ENCODE measurements at places on chromosomes 2 and 18.
A peak's percentile ranks its signal among the peaks of the same experiment; 100 is the strongest.

DNA sequence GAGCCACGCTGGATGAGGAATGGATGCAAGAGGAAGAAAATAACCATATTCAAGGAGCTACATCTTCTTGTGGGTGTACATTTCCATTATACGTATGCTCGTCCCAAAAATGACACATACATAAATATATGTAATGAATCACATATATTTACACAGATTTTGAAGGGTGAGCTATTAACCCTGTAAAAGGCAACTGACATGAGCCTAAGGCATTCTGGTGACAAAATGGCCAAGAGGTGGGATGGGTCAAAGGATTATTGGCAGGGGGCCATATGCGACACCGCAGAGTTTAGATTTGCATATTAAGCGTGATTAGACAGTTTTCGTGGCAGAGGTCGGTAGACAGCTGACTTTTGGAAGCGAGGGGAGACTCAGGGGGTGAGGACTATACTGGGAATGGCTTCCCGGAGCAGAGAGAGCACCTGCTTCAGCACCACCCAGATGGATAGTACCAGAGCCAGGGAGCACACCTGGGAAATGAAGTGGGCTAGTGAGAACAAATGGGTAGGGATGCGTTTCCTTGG lies 431 bp upstream of the CNRIP1 start:
- no peak for DNase-seq
- peak overlapping the region; percentile 77 for H3K4me3 ChIP-seq
- peaks cover 6% of the 10 kb centered on the region for H3K4me1 ChIP-seq

DNA sequence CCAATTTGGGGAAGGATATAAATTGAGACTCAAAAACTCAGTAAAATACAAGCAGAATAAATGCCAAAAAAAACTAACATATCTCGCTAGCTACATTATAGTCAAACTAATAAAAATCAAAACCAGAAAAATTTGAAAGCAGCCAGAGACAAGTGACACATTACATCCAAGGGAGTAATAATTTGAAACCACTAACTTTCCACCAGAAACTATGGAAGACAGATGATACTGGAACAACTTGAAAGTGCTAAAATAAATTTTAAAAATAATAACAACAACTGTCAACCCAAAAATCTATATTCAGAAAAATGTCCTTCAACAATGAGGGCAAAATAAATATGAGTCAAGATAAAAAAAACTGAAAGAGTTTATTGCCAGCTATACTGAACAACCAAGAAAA lies 110.7 kb downstream of the EVA1A start:
- no peaks in the 10 kb centered on the region for H3K4me1 ChIP-seq
- H3K27me3 ChIP-seq: peaks cover 17% of the 10 kb centered on the region
- peaks cover 3% of the 10 kb centered on the region for H3K36me3 ChIP-seq
- no peak overlapping the region for H3K27ac ChIP-seq
- DNase-seq: no peak
- no peak overlapping the region for H3K4me3 ChIP-seq

- no peak overlapping the region for H3K27ac ChIP-seq
- H3K36me3 ChIP-seq: no peaks in the 10 kb centered on the region
- H3K4me3 ChIP-seq: no peak overlapping the region
- no peak for DNase-seq
- H3K27me3 ChIP-seq: peaks cover 20% of the 10 kb centered on the region
- H3K4me1 ChIP-seq: no peaks in the 10 kb centered on the region
Observed at GRCh38 chr18:45157576-45157975, 457.7 kb upstream of the SLC14A2 start.

DNA sequence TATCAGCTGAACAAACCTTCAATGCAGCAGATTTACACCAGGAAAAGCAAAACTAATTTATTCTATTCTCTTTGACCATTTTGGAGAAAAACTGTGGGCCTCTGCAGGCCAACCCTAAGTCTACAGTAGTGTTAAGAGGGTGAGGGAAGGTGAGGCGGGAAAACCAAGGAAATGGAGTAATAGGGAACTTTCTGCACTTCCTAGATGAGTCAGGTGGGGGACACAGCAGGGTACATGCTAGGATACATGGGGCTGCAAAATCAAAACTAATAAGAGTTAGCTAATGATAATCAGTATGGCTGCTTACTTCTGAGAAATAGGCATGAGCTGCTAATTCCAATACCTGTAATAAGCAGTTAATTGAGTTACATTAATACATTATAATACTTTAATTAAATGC lies 66.0 kb upstream of the PGAP1 start:
- no peak overlapping the region for H3K4me3 ChIP-seq
- peak overlapping the region; percentile 79 for H3K27ac ChIP-seq
- no peaks in the 10 kb centered on the region for H3K27me3 ChIP-seq
- no peak for DNase-seq
- peaks cover 4% of the 10 kb centered on the region for H3K36me3 ChIP-seq
- H3K4me1 ChIP-seq: peaks cover 56% of the 10 kb centered on the region

GRCh38 chr2:36820942-36821605 lies 124.6 kb downstream of the VIT start:
- no peak overlapping the region for H3K27ac ChIP-seq
- H3K4me3 ChIP-seq: no peak overlapping the region
- no peak for DNase-seq
- H3K36me3 ChIP-seq: no peaks in the 10 kb centered on the region

DNA sequence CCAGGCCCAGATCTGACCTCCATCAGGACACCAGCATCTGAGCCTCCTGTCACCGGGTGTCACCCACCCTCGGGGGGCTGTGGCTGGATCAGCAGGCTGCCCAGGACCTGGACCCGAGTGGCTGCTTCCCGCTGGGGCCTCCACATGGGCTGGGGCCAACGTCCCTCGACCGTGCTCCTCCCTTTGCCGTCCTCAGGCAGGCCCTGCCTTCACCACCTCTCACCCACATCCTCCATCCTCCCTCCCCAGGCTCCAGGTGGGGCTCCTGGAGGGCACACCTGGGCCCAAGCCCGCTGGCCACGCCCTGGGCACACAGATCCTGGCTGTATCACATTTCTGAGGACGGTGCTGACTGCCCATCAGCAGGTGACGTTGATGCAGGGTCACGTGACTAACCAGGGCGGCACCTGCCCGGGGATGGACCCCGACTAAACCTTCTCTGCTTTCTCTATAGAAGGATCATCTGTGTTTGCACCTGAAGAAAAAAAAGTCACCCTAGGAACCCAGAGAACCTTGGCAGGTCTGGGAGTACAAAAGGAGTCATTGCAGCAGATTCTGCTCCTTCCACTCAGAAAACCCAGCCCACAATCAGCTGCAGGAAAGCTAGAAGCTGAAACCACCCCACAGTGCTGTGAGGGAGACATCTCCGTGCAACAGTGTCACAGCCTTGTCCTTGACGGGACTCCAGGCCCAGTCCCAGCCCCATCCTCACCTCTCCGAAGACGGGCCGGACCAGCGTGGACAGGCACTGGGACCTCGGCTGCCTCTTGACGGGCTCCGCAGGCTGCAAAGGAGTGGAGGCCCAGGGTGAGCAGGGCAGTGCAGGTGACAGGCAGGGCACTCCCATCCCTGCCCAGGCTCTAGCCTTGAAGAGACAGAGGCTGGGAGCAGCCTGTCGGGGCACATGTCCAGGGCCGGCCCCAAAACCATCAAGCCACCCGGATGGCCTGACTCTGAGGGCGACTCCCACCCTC lies 11.2 kb downstream of the STK25 start:
- H3K36me3 ChIP-seq: peaks cover 6% of the 10 kb centered on the region

- no peaks in the 10 kb centered on the region for H3K4me1 ChIP-seq
- DNase-seq: no peak
- peaks cover 9% of the 10 kb centered on the region for H3K27me3 ChIP-seq
- H3K4me3 ChIP-seq: no peak overlapping the region
Observed at GRCh38 chr2:162200636-162201035, 42.6 kb downstream of the FAP start.

DNA sequence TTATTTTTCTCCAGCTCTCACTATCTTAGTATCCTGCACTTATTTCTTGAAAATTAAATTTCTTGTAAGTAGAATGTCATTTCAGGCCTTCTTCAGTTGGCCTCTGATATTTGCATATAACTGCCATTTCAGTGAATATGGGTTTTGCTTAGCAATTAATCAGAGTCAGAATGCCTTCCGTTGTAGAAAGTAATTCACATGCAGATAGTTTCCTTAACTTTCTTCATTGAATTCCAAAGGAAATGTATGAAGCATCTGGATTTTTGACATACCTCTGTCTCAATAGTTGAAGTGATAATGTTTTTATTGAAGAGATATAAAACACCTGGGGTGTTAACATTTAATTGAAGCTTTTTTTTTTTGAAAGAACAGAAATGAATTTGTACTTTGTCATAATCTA lies 914.1 kb upstream of the NXPH2 start:
- H3K4me1 ChIP-seq: no peaks in the 10 kb centered on the region
- no peak overlapping the region for H3K4me3 ChIP-seq
- no peaks in the 10 kb centered on the region for H3K27me3 ChIP-seq
- DNase-seq: no peak

DNA sequence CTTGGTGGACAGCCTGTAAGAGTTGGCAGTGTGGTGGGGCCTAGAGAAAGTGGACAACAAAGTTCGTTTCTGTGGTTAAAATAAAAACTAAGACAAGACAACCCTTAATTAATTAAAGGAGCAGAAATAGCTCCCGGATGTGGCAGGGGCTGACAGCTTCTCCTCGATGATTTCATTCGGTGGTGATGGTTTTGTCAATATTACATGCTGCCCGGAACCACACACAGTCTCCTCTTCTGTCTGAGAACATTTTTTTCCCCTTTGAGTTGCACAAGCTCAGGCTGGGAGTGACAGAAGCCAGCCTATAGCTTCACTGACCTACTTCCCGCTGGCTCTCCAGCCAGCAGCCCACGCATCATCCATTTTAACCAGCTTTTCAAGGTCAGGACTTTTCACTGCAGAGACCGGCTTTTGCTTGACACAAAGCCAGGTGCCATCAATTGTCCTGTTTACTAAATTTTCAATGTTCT lies 378.8 kb downstream of the SLC4A3 start:
- no peaks in the 10 kb centered on the region for H3K27me3 ChIP-seq
- no peak overlapping the region for H3K27ac ChIP-seq
- no peaks in the 10 kb centered on the region for H3K36me3 ChIP-seq
- DNase-seq: no peak
- no peaks in the 10 kb centered on the region for H3K4me1 ChIP-seq

- H3K36me3 ChIP-seq: no peaks in the 10 kb centered on the region
- no peak overlapping the region for H3K27ac ChIP-seq
- no peak overlapping the region for H3K4me3 ChIP-seq
- no peaks in the 10 kb centered on the region for H3K4me1 ChIP-seq
Observed at GRCh38 chr2:35963824-35964223, 391.8 kb upstream of the CRIM1 start.

DNA sequence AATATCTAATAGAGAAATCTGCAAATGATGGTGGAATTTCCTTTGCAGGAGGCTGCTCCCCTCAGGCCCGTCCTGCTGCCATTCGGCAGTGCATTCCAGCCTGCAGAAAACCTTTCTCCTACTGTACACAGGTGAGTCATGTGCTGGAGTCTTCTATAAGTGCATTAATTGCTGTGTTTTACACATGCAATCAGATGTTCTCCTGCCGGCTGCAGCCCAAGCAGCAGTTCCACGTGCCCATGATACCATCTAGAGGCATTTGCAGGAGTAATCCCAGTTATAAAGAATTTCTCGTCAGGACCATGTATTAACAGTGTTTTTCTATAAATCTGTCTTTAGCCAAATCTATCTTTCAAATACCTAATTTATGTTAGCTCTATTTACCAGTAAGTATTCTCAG lies 304.7 kb upstream of the HNMT start:
- H3K27me3 ChIP-seq: no peaks in the 10 kb centered on the region
- H3K4me1 ChIP-seq: no peaks in the 10 kb centered on the region
- DNase-seq: no peak
- H3K36me3 ChIP-seq: no peaks in the 10 kb centered on the region

- H3K27ac ChIP-seq: peak overlapping the region; percentile 86
- H3K36me3 ChIP-seq: peaks cover 50% of the 10 kb centered on the region
- no peaks in the 10 kb centered on the region for H3K27me3 ChIP-seq
- H3K4me3 ChIP-seq: no peak overlapping the region
- H3K4me1 ChIP-seq: peaks cover 61% of the 10 kb centered on the region
- DNase-seq: no peak
Observed at GRCh38 chr2:190996338-190996946, 17.5 kb downstream of the STAT1 start.

- peaks cover 2% of the 10 kb centered on the region for H3K36me3 ChIP-seq
- peak; percentile 28 for DNase-seq
- H3K27ac ChIP-seq: no peak overlapping the region
Observed at GRCh38 chr2:230861552-230862255, 3.0 kb upstream of the ITM2C start.

- peaks cover 30% of the 10 kb centered on the region for H3K36me3 ChIP-seq
- H3K27ac ChIP-seq: peak overlapping the region; percentile 79
- H3K27me3 ChIP-seq: no peaks in the 10 kb centered on the region
Observed at GRCh38 chr2:84856787-84857186, 24.1 kb downstream of the TRABD2A start.

GRCh38 chr2:215362562-215362904 lies 50.7 kb downstream of the ATIC start:
- H3K4me1 ChIP-seq: no peaks in the 10 kb centered on the region
- H3K27me3 ChIP-seq: no peaks in the 10 kb centered on the region
- DNase-seq: no peak

GRCh38 chr2:206095536-206096332 lies 9.8 kb upstream of the INO80D start:
- no peak overlapping the region for H3K27ac ChIP-seq
- DNase-seq: no peak
- H3K4me3 ChIP-seq: no peak overlapping the region
- no peaks in the 10 kb centered on the region for H3K36me3 ChIP-seq
- peaks cover 6% of the 10 kb centered on the region for H3K4me1 ChIP-seq

DNA sequence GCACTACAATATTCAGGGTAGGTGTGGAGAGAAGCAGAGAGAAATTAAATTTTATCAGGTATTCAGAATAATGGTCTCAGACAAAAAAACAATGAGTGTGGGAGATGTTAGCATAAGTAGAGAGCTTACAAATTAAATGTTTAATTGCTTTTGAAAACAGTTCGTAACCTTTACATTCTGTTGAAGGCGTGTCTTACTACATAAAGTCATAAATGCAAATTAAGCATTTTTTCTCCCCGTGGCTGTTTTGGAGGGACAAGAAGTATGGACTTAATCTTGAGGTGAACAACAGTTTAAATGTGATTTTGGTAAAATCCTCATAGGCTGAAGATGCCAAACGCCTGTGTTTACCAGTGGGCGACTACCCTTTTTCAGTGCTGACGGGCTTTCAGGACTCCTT lies 55.8 kb downstream of the OXER1 start:
- DNase-seq: no peak
- no peaks in the 10 kb centered on the region for H3K4me1 ChIP-seq
- H3K4me3 ChIP-seq: no peak overlapping the region
- no peaks in the 10 kb centered on the region for H3K27me3 ChIP-seq
- peak overlapping the region; percentile 32 for H3K27ac ChIP-seq

- peaks cover 2% of the 10 kb centered on the region for H3K36me3 ChIP-seq
- no peak overlapping the region for H3K27ac ChIP-seq
- H3K27me3 ChIP-seq: peaks cover 45% of the 10 kb centered on the region
- no peak for DNase-seq
- H3K4me3 ChIP-seq: no peak overlapping the region
- no peaks in the 10 kb centered on the region for H3K4me1 ChIP-seq
Observed at GRCh38 chr2:31354837-31355236, 59.7 kb downstream of the XDH start.

All from activated T-cell treated with anti-CD3 and anti-CD28 coated beads, Interleukin-2, amount 50 U/mL, for 72 hours (primary cell).